ENCODE measurements at places on chromosomes 12 and 14.
A peak's percentile ranks its signal among the peaks of the same experiment; 100 is the strongest.

DNA sequence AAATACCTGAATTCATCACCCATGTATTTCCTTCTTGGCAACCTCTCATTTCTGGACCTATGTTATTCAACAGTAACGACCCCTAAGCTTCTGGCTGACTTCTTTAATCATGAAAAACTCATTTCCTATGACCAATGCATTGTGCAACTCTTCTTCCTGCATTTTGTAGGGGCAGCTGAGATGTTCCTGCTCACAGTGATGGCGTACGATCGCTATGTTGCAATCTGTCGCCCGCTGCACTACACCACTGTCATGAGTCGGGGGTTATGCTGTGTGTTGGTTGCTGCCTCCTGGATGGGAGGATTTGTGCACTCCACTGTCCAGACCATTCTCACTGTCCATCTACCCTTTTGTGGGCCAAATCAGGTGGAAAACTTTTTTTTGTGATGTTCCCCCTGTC lies 356 bp downstream of the OR4Q2 start:
- DNase-seq, result no peak

GRCh38 chr14:72013721-72014345 lies 81.6 kb downstream of the RGS6 start:
- no peak for DNase-seq

GRCh38 chr14:23704890-23705289 lies 68.7 kb downstream of the DHRS2 start:
- DNase-seq, result no peak

- DNase-seq, result no peak
Observed at GRCh38 chr14:60166142-60166541, 944 bp upstream of the DHRS7 start.

- no peak for DNase-seq
Observed at GRCh38 chr14:75259510-75259855, 19.1 kb upstream of the FOS start.

DNA sequence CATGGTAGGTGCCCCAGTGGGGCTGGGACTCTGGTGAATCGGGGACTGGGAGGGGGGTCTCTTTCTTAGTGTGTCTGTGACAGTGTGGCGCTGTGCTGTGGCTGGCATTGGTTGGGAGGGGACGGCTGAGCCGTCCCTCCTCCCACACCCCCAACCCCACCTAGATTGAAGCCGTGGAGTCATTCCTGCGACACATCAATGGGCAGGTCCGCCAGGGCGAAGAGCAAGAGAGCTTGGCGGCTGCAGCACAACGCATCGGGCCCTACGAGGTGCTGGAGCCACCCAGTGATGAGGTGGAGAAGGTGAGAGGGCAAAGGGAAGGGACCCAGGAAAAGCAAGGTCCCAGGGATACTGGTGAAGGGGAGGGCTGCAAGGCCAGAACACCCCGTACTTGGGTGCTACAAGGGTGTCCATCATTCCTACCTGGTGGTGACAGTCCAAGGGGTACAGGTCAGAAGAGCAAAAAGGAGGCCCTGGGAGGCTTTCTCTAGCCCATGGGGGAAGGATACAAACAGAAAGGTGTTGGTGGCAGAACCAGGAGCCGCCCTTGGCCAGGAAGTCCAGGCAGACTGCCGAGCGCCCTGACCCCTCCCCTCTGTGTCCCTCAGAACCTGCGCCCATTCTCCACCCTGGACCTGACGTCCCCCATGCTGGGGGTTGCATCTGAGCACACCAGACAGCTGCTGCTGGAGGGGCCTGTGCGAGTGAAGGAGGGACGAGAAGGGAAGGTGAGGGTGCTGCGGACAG lies 7.4 kb downstream of the PLEKHG6 start:
- DNase-seq, result no peak

DNA sequence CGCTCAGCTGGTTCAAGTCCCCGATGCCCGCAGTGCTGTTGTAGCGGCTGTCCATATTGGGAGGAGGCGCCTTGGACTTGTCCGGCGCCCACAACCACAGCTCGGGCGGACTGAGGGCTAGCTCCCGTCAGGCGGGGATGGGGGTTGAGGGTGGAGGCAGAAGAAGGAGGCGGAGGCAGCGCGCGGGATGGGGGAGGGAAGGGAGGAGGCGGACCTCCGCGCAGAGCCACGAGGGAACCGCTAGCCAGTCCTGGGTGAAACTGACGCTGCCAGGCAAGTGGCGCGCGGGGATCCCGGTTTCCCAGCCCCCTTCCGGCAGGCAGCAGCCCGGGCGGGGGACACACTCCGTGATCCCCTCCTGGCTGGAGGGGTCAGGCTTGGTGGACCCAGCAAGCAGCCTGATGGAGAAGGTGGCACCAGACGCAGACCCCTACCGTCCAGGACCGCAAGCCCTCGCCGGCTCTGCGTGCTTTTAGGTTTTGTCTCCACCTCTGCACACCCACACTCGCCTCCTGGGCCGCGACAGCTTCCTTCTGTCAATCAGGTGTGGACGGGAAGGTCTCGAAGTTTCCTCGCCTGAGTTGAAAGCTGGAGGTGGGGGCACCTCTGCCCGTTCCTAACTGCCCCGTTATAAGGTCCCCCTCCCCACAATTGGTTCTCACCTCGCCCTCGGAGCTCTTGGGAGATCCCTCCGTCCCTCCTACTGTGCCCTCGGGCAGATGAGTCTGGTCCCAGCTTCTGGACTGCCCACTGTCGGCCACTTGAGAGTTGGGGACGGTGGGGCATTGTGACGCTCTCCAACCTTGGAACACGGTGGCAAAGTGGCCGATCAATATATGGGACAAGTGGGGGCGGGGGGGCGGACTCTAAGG lies at the start of gene CPNE8:
Gene CPNE8 (minus strand): TSS at position 112 of the 872 bp plus-strand sequence. CDS start 57 bp downstream, at position 55.
- DNase-seq, result peak; percentile 78
